Transverse colon (tissue), 4 donors: ENCODE measurements at places on chromosomes 4 and X. TPM values are rescaled to one million over a fixed set of nuclear protein-coding genes. Genes with fewer than 3 reads are reported as not detected.

GRCh38 chr4:148166132-148166591 is 276.1 kb downstream of the NR3C2 start:
- DNase-seq: no peak
- peak overlapping the region; percentile 16 for H3K27ac ChIP-seq
- H3K4me1 ChIP-seq: peaks cover 9% of the 10 kb centered on the region
- no peak overlapping the region for H3K4me3 ChIP-seq
- no peaks in the 10 kb centered on the region for H3K36me3 ChIP-seq

SYTL4 gene
- total RNA-seq: 39.0 TPM

KLF8 gene
- 3.0 TPM for total RNA-seq

GRCh38 chrX:10030570-10030969 is 63.4 kb downstream of the CLDN34 start:
- DNase-seq: no peak
- no peak overlapping the region for H3K27ac ChIP-seq
- no peaks in the 10 kb centered on the region for H3K4me1 ChIP-seq

DNA sequence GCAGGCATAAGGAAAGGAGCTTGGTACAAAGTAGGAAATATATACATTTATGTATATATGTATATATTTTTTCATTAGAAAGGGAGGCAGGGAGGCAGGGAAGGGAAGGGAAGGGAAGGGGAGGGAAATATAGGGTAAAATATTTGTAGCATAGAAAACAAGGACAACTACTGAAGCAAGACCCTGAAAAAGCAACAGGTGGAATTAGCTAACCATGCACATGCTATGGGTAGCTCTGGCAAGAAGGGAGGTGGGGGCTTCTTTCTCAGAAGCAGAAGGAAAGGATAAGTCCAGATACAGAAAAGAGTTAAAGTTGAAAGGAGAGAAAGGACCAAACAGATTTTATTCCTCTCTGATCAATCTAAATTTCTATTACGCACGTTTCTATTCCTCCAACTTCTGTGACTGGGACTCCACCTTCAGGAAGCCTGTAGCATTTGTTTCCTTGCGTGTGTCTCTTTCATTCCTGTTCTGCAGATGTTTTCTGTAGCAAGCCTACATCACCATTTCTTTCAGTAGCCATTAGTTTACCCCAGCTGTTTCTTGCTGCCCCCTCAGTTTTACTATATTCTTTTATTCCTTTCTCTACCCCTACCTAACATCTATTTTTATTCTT is 82.9 kb downstream of the OR13H1 start:
- H3K27me3 ChIP-seq: no peaks in the 10 kb centered on the region
- no peak overlapping the region for H3K27ac ChIP-seq
- no peak for DNase-seq
- no peak overlapping the region for H3K4me3 ChIP-seq
- no peaks in the 10 kb centered on the region for H3K36me3 ChIP-seq
- H3K4me1 ChIP-seq: no peaks in the 10 kb centered on the region

DNA sequence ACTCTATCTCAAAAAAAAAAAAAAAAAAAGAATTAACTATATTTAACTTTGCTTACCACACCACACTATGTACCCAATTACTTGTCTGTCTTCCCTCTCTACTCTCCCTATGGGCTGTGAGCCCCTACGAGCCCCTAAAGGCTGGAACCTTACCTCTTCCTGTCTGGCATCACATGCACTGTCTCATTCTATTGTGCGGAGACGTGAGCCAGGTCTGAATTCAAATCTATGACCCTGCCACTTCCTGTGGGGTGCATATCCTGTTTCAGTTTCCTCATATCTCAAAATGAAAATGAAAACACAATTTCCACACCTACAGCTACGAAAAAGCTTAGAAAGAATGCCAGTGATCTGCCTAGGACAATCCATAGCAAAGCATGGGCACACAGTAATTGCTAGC is 42.9 kb upstream of the HS3ST1 start:
- no peaks in the 10 kb centered on the region for H3K4me1 ChIP-seq
- no peaks in the 10 kb centered on the region for H3K36me3 ChIP-seq
- peak; percentile 41 for DNase-seq
- H3K4me3 ChIP-seq: peak overlapping the region; percentile 4

- H3K27me3 ChIP-seq: no peaks in the 10 kb centered on the region
- no peak overlapping the region for H3K4me3 ChIP-seq
- DNase-seq: no peak
- H3K4me1 ChIP-seq: peaks cover 26% of the 10 kb centered on the region
Measured at GRCh38 chr4:78567500-78568060, 16.0 kb downstream of the ANXA3 start.

DNA sequence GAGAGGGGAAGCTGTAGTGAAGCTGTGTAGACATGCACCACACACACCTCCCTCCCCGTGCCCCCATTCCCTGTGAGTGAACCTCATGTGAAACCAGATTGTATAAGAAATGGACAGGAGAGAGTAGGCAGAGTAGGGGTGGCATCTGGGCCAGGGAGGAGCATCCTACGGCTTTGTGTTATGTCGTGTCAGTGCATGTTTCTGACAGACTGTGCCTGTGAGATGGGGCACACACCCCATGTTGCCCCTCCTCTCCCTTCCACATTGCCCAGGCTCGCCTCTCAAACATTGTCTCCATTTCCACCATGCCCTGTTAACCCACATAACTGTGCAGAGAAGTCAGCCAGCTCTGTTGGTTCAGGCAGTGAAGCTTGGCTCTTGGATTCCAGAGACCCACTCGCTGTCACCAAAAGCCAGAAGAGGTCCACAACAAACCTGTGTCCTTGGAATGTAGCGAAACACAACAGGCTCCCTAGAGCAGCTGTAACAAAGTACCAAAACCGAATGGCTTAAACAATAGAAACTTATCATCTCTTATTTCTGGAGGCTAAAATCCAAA is 56.1 kb downstream of the SLC9A6 start:
- H3K36me3 ChIP-seq: no peaks in the 10 kb centered on the region
- H3K4me3 ChIP-seq: no peak overlapping the region
- H3K4me1 ChIP-seq: no peaks in the 10 kb centered on the region

- peaks cover 70% of the 10 kb centered on the region for H3K27me3 ChIP-seq
- no peak overlapping the region for H3K27ac ChIP-seq
- DNase-seq: no peak
Measured at GRCh38 chr4:1523907-1524636, 117.8 kb upstream of the NKX1-1 start.

CUL4B gene
- total RNA-seq: 27.4 TPM

- DNase-seq: peak; percentile 54
- peaks cover 7% of the 10 kb centered on the region for H3K27me3 ChIP-seq
- no peaks in the 10 kb centered on the region for H3K36me3 ChIP-seq
- no peak overlapping the region for H3K27ac ChIP-seq
Measured at GRCh38 chrX:40148385-40149285, 50.9 kb upstream of the BCOR start.

ARX gene
- not detected for total RNA-seq
